ENCODE measurements at places on chromosomes 5 and 9. TPM values are rescaled to one million over a fixed set of nuclear protein-coding genes. Genes with fewer than 3 reads are reported as not detected.

DNA sequence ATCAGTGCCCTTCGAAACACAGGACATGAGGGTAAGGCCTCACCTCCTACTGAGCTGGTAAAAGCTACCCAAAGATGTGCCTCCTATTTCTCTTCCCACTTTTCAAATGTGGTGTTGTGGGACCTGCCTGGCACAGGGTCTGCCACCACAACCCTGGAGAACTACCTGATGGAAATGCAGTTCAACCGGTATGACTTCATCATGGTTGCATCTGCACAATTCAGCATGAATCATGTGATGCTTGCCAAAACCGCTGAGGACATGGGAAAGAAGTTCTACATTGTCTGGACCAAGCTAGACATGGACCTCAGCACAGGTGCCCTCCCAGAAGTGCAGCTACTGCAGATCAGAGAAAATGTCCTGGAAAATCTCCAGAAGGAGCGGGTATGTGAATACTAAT lies 1.9 kb downstream of the IRGM start:
- no peak for DNase-seq

GRCh38 chr5:72376381-72376780 lies 56.2 kb downstream of the PTCD2 start:
- DNase-seq: no peak

The SLC4A9 gene
- 0.26 TPM for total RNA-seq

The CCL21 gene
- not detected for total RNA-seq
